ENCODE measurements at places on chromosomes 16 and 17.
A peak's percentile ranks its signal among the peaks of the same experiment; 100 is the strongest.

GRCh38 chr17:31508288-31509094 is 117.0 kb downstream of the RAB11FIP4 start:
- DNase-seq = peak; percentile 58

DNA sequence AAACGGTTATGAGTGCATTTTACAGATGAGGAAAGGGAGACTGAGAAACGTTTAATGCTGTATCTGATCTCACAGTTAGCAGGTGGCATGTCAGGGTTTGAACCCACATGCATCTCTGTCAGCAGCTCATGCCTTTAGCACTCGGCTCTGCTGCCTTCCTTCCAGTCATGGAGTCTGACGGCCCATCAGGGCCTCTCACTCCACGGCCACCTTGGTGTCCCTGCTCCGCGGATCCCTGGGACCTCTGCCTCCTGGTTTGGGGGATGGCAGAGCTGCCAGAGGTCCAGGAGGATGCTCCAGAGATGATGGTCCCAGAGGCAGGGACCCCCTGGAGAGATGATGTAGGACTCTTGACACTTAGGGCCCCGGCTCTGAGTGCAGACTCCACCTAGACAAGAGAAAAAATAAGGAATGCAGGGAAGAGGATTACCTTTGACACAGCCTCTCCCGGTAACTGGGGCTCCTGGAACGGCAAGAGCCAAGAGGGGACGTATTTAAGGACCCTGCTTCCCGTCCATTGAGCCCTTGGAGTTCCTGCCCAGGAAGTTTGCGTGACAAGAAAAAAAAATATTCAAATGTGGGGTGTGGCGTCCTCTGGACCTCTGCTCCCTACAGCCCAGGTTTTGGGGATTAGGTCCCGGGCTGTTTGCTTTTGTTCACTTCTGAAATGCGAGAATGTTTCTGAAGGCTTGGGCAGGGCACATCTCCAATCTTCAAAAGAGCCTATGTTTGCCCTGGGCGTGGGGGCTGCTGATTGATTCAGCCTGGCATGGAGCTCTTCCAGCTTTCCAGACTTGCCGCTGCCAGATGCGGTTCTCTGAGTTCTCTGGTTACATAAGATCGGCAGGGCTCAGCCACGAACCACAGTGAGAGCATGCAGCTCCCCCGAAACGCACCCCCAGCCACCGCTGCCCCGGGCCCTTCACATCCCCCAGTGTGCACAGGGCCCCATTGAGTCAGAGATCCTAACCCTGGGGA is at the start of gene ALDH3A1:
Gene ALDH3A1 (minus strand): TSS at position 470 of the 978 bp plus-strand sequence. CDS start 3,169 bp downstream, outside the sequence.
- no peak for DNase-seq

GRCh38 chr17:2123375-2124251 is 68.7 kb downstream of the HIC1 start:
- peak; percentile 52 for DNase-seq

DNA sequence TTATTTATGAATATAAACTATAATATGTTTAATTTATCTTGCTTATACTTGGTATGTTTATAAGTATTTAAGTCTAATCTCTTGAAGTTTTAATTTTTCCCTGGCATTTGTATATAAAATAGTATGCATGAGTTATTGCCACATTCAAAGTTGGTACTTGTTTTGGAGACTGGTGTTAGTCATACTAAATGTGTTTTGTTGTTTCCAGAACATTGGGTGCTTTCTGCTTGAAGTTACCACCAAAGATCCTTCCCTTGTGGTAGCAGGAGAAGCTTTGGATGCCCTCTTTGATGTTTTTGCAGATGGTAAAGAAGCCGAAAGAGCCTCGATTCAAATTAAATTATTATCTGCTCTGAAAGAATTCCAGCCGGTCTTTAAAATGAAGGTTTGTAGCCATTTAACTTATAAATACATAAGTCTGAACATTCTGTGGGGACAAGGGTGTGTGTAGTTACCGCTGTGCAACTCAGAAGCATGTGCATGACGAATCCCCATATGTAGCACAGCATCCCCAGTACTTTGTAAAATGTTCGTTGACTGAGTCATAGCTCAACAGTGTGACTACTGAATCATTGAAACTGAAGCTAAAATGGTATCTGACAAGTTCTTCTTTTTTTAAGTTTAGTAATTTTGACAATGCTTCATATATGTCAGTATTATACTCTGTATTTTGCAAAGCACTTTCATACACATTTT is 36.4 kb downstream of the HEATR3 start:
- no peak for DNase-seq

DNA sequence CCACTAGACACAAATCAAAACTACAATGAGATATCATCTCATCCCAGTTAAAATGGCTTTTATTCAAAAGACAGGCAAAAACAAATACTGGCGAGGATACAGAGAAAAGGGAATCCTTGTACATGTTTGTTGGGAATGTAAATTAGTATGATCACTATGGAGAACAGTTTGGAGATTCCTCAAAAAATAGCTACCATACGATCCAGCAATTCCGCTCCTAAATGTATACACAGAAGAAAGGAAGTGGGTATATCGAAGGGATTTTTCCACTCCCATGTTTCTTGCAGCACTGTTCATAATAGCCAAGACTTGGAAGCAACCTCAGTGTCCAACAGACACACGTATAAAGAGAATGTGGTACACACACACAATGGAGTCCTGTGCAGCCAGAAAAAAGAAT is 35.3 kb downstream of the KATNIP start:
- no peak for DNase-seq

- DNase-seq = no peak
Measured at GRCh38 chr16:11076259-11077018, 132.1 kb downstream of the CLEC16A start.

GRCh38 chr16:73545755-73546154 is 497.8 kb upstream of the ZFHX3 start:
- DNase-seq = no peak

DNA sequence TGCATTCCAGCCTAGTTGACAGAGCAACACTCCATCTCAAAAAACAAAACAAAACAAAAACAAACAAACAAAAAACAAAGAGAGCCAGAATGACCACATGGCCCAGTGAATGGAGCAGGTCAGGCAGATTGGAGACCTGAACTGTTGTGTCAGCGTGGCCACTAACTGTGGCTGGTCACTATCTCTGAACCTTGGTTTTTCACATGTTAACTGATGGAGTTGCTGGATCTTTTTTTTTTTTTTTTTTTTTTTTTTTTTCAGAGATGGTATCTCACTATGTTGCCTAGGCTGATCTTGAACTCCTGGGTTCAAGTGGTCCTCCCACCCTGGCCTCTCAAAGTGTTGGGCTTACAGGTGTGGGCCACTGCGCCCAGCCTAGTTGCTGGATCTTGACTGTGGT is 31.8 kb downstream of the RHBDL3 start:
- DNase-seq = no peak

GRCh38 chr16:80058214-80058613 is 457.7 kb upstream of the MAF start:
- DNase-seq = no peak

- DNase-seq = no peak
Measured at GRCh38 chr17:51508048-51508447, 247.7 kb downstream of the UTP18 start.

DNA sequence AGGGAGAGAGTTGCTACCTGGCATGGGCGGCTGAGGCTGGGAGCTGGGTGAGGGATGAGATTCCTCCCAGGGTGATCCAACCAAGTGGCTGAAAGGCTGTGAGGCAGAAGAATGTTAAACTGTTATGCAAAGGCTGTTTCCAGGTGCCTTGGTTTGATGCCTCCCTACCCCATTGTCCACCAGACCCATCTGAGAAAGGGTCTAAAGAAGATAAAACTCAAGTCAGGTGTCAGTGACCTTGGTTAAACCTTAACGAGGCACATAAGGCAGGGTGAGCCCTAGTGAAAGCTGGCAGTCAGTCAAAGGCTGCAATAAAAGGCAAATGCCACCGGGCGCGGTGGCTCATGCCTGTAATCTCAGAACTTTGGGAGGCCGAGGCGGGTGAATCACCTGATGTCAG is 23.8 kb downstream of the LDHD start:
- peak; percentile 67 for DNase-seq

- DNase-seq = no peak
Measured at GRCh38 chr16:53827741-53828140, 123.8 kb downstream of the FTO start.

- DNase-seq = no peak
Measured at GRCh38 chr16:84052071-84052622, 9.6 kb upstream of the SLC38A8 start.

- peak; percentile 96 for DNase-seq
Measured at GRCh38 chr16:4313563-4314531, 2.0 kb upstream of the GLIS2 start.

DNA sequence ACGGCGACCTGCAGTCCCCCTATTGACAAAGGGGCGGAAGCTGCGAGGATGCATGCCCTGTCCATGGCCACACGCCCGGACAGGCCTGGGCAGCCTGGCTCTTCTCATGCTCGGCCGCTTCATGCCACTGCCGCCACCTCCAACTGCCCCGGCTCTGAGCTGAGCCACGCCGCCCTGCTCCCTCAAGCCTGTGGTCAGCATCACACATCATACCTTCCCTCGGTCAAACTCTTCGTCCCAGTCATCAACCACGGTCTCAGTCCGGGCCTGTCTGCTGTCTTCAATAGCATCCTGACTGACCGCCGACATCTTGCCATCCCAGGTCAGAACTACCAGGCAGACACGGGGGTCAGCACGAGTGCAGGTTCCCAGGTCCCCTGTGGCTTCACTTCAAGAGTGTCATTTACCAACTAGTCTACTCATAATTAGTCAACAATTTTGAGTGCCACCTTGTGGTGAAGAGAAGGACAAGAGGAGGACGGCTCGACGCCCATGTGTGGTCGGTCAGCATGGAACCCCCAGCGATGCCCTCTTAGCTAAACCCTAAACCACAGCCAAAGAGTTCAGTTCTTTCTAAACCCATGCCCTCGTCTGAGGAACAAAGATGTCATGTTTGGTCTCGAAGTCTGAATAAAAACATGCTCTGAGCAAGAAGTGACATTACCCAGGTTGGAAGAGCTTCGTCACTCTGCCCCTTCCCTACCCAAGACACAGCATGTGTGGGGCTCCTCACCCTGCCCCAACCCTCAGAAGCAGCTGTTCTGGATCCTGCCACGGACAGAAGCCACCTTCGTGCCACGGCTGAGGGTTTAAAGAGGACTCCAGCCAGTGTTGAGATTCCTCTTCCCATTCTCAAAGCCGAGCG is 16.9 kb upstream of the CYTH1 start:
- peak; percentile 69 for DNase-seq

- DNase-seq = no peak
Measured at GRCh38 chr17:57512258-57512657, 232.8 kb downstream of the CCDC182 start.

DNA sequence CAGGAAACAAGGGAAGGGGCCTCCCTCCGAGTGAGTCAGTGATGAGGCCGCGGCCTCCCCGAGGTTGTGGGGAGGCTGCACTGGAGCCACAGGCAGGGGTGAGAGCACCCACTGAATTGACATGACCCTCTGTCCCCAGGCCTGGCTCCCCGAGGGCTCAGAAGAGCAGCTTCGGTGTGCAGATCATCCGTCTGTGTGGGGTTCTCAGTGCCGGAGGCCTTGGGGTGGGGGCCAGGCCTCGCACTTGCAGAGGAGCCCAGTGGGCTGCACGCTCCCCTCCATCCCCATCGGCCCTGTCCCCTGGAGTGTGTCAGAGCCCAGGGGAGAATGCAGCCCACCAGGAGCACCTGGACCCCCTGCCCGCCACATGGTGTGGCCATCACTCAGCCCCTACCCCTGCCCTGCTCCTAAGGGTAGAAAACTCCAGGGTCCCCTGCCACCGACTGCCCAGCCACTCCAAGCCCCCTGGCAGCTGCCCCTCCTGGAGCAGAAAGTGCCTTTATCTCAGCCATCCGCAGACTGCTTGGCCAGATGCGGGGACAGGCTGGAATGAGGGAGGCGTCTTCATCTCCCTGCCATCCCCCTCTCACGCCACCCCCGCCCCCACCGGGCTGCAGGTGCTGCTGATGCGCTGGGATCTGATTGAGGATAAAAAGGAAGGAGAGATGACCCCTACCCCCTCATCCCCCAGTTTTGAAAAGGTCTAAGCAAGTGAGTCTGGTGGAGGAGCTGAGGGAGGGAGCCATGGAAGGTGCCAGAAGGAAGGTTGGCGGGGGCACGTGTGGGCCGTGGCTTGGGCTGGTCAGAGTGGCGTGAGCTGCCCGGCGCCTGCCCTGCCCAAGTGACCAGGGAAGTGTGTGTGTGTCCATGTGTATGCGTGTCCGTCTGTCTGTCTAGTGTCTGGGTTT is 358.3 kb downstream of the SEC14L1 start:
- peak; percentile 65 for DNase-seq

GRCh38 chr17:51491416-51491815 is 231.1 kb downstream of the UTP18 start:
- DNase-seq = no peak

GRCh38 chr17:70804161-70804560 is 634.8 kb downstream of the KCNJ2 start:
- no peak for DNase-seq

GRCh38 chr16:68074850-68075555 is 10.2 kb upstream of the NFATC3 start:
- DNase-seq = no peak

- DNase-seq = peak; percentile 12
Measured at GRCh38 chr17:17341452-17341851, 38.3 kb downstream of the NT5M start.

- DNase-seq = no peak
Measured at GRCh38 chr17:41836550-41837196, 641 bp upstream of the NT5C3B start.

DNA sequence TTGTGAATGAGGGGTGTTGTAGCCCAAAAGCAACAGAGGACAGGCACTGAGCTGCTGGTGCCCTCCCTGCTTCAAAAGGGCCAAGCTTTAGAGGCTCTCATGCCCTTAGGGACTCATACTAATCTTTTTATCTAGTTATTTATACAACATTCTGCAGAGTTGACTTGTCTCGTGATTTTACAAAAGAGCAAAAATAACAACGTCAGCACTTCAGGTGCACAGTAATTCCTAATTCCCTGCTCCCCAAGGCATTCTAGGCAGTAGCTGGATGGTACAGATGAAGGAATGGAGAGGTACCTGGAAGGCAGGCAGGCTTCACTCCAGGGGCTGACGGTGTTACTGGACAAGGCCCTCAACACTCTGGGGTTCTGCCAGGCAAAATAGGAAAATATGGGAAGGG is 406.7 kb upstream of the CCL2 start:
- no peak for DNase-seq

DNA sequence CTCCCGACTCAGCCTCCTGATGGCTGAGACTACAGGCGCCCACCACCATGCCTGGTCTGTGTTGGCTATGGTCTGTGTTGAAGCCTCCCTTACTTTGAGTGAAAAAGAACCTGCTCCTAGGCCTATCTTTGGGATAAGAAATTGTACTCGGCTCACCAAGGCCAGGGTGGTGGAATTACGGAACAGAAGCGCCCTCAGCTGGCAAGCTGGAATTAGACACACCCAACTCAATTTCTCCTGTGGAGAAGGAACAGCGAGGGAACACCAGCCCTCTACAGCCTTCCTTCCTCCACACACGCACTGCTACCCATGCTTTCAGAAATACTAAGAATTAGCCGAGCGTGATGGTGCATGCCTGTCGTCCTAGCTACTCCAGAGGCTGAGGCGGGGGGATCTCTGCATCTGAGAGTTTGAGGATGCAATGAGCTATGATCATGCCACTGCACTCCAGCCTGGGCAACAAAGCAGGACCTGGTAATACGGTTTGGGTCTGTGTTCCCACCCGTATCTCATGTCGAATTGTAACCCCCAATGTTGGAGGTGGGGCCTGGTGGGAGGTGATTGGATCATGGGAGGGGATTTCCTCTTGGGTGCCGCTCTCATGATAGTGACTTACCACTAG is 40.1 kb upstream of the RBBP6 start:
- peak; percentile 54 for DNase-seq

All from H7 (cell line).